ENCODE measurements at places on chromosomes 4 and X.

DNA sequence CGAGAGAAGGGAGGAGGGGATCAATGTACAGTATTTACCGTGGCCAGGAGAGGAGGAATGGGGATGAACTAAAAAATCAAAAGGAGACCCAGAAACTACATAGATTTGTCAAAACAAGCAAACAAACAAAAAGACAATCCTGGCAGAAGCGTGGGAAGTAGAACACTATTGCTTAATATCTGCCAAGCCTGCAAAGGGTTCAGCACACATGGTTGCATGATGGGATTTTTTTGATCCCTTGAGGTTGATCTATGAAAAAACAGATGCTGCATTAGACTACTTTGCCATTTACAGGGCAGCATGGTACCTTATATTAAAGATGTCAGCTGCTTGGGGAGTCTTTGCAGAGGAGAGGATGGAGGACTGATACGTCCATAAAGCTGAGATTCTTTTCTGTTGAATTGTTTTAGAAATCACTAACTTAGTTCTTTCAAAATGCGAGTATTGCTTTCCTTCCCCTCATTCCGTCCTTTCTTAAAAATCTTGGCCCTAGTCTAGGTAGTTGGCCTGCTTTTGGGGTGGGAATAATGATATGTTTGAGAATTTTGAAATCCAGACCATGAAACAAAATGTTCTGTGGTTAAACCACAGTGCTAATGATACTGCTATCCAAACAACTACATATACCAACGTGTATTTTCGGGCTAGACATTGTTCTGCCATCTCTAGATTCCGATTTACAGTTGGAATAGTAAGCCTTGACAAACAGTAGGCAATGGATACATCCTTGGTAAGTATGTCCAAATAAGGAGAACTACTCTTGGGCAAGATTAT lies 39.6 kb upstream of the TMEM150C start:
- DNase-seq: no peak

DNA sequence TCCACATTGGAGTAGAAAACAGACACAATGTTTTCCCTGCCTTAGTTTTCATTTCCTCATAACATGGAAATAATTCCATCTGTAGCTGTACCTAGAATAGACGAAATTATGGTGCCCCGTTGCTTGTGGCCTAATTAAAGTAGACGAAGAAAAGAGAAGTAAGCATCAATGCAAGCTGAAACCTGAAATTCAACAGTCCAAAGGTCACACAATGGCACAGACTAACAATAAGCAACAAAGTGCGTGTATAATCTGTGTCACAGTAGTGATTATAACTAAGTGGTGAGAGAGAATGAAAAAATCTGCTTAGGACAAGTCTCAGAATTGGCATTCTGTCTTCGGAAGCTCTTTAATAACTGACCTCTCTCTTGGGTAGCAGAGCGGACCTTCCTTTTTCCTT lies 24.3 kb downstream of the MAGEB17 start:
- no peak for DNase-seq

- no peak for DNase-seq
These were observed 1454.1 kb downstream of the PCDH19 start for GRCh38 chrX:98956014-98956413.

GRCh38 chrX:151973851-151974335 lies 583 bp downstream of the GABRE start:
- DNase-seq: no peak

- DNase-seq: no peak
These were observed 2050.7 kb downstream of the ARAP2 start for GRCh38 chr4:34193451-34194154.

- no peak for DNase-seq
These were observed 13.6 kb upstream of the EPGN start for GRCh38 chr4:74294681-74295080.

GRCh38 chrX:50066318-50066937 lies 134.4 kb downstream of the AKAP4 start:
- no peak for DNase-seq

GRCh38 chr4:81963015-81963762 lies 410.6 kb downstream of the HNRNPD start:
- no peak for DNase-seq

- DNase-seq: no peak
These were observed 3.4 kb upstream of the S100G start for GRCh38 chrX:16646366-16647138.

DNA sequence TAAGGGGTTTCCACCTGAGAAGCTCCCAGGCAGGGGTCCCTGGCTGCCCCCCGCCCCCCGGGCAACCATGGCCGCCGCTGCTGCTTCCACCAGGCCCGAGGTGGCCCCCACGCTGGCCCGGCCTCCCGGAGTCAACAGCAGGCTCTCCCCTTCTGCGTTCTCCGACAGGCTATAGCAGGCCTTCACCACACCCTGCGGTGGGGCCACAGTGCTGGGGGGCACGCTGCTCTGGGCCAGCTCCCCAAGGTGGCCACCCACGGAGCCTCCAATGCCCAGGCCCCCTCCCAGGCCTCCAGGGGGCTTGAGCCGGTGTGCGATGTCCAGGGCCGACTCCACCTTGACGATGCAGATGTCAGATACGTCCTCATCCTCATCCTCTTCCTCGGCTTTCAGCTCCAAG lies 72.5 kb downstream of the UBE2K start:
- DNase-seq: no peak

DNA sequence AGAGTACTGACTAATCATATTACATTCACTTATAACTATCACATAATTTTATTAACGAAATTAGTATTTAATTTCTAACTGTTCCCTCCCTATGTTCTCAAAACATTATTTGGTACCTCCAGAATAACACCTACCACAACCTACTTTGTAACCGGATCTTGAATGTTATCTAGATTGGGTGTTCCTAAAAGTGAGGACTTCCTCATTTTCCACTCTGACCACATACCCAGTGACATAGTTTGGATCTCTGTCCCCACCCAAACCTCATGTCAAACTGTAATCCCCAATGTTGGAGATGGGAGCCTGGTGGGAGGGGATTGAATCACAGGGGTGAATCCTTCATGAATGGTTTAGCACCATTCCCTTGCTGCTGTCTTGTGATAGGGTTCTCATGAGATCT lies 21.8 kb downstream of the NR3C2 start:
- no peak for DNase-seq

DNA sequence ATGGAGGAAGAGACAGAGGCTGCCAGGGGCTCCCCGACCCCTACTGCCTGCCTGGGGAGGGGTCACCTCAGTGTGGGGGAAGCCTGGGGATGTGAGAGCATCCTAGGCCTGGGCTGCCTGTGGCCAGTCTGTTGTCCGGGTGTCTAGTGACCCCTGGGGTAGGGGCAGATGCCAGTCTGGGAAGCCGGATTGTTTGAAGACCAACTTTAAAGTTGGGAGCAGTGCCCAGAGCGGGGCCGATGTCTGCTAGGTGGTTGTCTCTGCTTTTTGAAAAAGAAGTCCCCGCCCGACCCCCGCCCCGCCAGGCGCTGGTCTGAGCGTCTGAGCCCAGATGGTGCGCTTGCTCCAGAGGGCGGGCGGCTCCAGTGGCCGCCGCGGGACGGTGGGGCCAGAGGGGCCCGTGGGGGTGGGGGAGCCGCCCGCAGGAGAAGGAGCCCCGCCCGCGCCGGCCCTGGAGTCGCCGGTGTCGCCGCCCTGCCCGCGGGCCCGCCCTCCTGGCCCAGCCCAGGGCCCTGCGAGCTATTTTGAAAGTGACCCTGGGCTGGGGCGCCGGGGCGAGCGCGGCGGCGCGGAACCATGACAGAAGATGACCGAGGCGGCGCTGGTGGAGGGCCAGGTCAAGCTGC lies at the start of gene DOK7:
DOK7 (plus strand) TSS at position 517 of the 626 bp plus-strand sequence; CDS start at position 587, 70 bp downstream.
- DNase-seq: no peak

- no peak for DNase-seq
These were observed 121.9 kb downstream of the SMIM20 start for GRCh38 chr4:26035921-26036320.

GRCh38 chr4:40461879-40462278 lies 126.7 kb downstream of the CHRNA9 start:
- DNase-seq: no peak

- DNase-seq: no peak
These were observed 66.3 kb downstream of the PPP3CA start for GRCh38 chr4:101280866-101281600.

DNA sequence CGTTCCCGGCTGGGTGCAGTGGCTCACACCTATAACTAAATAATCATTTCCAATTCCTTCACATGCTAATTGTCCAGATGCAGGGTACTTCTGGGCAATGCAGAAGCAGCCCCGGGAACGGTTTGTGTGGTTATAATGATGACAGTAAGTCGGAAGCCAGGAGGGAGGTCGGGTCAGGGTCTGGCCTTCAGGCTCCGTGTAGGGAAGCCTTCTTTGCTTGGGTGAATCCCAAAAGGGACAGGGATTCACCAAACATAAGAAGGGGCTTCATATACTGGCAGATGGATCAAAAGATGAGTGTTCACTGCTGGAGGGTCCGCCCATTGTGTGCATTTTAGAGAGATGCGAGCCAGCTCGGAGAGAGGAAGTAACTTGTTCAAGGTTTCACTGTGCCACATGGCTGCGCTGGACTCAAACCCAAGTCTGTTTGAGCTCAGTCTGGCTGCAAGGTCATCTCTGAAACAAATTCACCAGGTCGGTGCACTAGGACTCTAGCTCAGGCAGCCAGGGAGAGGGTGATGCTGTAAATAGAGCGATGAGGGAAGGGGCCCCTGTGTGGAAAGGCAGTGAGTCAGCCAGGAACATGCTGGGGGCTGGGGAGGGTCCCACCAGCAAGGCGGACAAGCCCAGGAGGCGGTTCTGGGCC lies 4.8 kb upstream of the KIAA0232 start:
- DNase-seq: no peak

DNA sequence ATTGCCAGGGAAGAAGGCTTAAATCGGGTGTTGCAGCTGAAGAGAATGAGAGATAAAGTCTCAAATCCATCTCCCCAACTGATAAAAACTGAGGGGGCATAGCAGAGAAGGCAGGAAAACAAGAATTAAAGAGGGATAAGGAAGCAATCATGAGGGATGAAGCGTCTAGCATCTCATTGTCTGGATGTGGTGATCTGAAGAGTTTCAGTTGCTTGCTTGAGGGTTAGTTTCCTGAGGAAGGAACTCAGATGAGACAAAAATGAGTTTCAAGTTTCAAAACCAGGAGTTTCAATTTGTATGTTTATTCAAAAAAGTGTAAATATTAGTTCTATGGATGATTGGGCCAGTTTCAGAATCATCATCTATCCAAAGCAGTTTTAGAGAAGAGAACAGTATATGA lies 496.9 kb downstream of the RAB28 start:
- no peak for DNase-seq

DNA sequence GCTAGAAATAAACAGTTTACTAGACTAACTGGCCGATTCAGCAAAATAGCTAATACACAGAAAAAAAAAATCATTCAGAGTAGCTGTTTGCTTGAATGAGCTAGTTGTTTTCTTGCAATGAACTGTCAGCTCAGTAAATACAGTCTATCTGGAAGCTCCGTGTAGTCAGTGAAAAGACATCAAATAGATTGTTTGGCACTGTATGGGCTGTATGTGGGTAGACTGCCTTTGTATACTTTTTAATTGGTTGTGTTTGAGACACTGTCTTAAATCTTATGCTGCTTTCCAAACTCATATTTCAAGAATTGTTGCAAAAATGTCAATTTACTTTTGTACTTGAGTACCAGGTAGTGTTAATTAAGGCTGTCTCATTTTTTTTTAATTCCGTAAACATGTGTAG lies 61.6 kb upstream of the GPR174 start:
- no peak for DNase-seq

GRCh38 chrX:44506678-44507077 lies 36.0 kb downstream of the FUNDC1 start:
- no peak for DNase-seq

- DNase-seq: no peak
These were observed 163.6 kb downstream of the SPRY1 start for GRCh38 chr4:123559955-123560871.

DNA sequence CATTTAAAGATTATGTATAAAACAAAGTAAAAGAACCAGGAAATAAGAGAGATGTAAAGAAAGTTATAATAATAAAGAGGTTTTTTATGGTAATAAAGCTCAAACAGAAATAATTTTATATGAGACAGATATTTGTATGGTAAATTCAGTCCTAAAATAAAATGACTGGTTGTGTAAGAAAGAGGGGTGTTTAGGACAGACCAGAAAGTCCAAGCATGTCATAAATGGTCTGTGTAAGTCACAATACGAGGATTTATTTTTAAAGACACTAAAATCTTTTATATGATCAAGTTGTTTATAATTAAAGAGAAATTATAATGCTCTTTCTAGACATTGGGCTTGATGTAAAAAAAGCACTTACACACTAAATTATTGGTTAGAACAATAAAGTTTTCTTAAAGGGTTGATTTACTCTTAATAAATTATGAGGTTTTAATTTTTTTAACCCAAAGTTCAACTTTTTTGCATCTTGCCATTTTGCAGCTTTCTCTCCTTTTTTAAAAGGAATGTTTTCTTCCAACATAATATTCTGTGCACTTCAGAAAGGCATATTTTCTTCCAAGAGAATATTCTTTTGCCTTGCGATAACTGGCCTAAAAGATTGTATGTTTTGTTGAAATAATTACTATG lies 61.9 kb upstream of the TCEAL2 start:
- DNase-seq: no peak

DNA sequence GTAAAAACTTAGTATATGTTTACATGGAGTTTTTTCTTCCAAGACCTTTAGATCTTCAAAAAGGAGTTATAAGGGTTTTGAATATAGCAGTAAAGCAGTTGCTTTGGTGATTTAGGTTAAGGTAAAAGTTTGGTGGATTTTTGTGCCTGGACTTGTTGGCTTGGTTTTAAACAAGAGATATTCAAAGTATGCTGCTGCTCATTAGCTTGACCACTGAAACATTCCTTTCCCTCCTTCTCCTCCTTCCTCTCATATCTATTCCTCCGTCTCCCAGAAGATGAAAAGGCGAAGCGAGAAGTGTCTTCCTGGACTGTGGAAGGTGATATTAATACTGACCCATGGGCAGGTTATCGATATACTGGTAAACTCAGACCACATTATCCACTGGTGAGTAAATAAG lies 38.4 kb downstream of the METAP1 start:
- no peak for DNase-seq

GRCh38 chr4:169283114-169283509 lies 12.4 kb upstream of the SH3RF1 start:
- DNase-seq: no peak

- DNase-seq: no peak
These were observed 284.7 kb downstream of the ZNF674 start for GRCh38 chrX:46260499-46260898.

DNA sequence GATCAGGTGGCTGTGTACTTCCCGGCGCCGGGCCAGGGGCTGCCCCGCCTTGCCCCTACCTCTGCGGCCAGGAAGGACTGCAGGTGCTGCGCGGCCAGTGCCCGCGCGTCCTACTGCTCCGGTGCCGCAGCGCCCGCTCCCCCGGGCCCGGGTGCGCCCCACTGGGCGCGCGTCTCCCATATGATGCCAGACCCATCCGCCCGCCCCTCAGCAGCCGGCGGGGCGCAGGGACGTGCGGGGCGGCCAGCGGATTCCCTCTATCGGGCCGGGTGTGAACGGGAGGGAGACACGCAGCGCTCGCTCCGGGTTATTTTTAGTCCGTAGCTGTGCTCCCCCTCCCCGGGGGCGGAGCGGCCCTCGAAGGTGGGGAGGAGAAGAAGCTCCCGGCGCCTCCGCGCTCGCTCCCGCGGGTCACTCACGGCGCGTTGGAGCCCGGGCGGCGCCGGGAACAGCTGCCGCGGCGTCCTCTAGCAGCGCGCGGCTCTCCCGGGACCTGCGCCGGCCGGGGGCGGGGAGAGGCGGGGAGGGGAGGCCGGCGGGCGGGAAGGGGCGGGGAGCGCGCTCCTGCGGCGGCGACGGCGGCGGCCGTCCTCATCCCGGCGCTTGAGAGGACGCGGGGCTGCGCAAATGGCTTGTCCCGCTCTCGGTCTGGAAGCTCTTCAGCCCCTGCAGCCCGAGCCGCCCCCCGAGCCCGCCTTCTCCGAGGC lies 103.6 kb downstream of the UCHL1 start:
- DNase-seq: no peak

Measured in T-helper 22 cell (primary cell).